Dermis microvascular lymphatic vessel endothelial cell (primary cell): ENCODE measurements at places on chromosomes 7 and 10.
A peak's percentile ranks its signal among the peaks of the same experiment; 100 is the strongest.

DNA sequence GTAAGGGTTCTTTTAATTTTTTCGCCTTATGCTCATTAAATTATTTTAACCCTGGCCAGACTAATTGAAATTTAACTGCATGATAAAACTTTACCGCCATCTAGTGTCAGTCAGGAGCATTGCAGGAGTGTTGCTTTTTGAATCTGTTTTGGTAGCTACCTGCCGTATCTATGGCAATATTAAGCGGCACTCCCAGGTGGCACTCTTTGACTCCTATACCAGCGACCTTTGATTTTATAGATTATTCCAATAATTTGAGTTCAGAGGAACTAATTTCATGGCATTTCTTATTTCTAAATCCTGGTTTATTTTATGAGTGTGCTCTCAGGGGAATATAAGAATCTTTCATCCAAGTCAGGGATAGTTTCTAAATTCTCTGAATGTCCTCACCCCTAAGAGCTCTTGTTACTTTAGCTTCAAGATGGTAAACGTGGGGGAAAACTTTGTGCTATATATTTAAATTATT lies 198.9 kb downstream of the REEP3 start:
- DNase-seq, result peak; percentile 56

GRCh38 chr7:151678227-151678604 lies 158.5 kb upstream of the RHEB start:
- DNase-seq, result no peak

- no peak for DNase-seq
These were observed 9.6 kb downstream of the GSTK1 start for GRCh38 chr7:143272871-143273270.

DNA sequence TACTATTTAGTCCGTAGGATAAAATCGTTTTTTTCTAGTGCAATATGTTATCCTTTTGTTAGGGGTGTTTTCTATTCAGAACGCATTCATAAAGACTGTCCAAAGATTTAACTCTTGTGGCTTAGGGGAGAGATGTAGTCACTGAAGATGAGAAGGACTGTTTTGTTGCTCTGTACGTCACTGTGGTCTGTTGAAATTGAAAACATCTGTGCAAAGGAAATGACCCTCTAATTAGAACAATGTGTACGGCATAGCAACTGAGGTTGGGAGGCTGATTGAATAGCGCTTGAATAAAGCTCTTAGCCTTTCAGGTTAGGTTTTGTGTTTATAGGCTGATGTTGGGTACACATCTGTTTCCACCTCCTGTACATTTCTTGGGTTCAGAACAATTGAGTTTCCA lies 453.4 kb upstream of the AKR1E2 start:
- peak; percentile 100 for DNase-seq

DNA sequence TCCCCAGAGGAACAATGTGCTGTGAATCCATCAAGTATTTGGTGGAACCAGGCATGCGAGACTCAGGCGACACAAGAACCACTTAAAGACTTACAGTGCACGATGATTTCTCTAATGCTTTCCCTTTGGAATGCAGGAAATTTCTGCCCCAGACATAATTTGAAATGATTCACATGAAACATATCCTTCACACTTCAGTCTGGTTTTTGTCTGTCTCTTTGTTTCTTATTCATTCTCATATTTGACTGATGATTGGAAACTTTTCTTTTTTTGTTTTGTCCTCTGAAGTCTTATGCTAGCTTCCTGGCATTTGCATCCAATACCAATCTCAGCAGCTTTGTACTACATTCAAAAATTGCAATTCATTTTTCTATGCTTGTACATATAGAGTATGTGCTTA lies 502.8 kb downstream of the PHTF2 start:
- DNase-seq, result no peak

DNA sequence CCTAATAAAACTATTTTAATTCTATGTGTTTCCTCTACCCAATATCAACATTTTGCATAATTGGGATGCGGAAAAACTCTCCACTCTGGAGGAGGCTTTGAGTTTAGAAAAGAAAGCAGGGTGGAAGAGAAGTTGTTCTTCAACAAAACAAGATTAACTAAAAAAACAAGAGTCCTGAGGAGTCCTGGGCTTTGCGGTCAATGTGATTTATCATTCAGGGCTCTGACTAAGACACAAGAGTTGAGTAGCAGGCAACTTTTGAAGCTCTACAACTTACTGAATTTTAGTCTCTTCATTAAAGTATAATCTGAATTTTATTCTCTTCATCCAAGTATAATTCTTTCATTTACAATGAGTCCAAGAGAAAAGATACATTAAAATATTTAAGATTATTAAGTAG lies 18.3 kb upstream of the TMEM26 start:
- no peak for DNase-seq

GRCh38 chr7:40297741-40298311 lies 163.0 kb downstream of the SUGCT start:
- DNase-seq, result peak; percentile 37

DNA sequence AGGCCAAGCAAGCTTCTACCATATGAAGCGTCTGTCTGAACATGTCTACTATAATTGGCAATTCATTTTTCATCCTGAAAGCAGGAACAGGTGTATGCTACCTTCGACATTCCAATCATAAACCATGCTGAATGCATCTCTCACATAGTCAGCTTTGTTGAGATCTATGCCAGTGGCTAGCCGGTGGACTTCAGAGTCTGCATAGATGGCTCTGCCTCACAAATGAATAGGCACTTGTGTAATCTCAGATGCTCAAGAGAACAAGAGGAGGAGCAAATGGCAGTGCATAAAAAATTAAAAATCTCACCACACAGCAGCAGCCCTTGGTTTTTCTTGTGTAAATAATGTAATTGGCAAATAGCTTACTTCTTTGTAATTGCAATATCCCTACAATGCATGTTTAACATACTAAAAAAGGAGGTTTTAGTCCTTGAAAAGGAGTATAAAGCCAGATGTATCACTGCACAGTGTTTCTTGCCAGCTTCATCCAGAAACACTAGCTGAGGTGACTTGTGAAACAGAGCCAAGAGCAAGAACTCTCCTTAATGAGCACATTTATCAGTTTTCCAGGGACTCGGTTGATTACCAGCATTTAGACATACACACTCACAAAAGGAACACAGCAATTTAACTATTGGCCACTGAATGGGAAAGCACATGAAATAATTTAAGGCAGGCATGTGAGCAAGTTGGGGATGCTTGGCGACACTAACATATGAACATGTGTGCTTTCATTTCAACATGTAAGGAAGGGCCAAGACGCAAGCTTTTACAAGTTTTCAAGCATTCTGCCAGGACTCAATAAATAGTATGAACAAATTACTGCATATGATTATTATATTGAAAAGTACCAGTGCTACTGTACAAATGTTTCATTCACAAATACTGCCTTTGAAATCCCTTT lies 249.9 kb upstream of the PLXNA4 start:
- no peak for DNase-seq

- DNase-seq, result no peak
These were observed 10.1 kb downstream of the NUDT1 start for GRCh38 chr7:2251841-2252771.

DNA sequence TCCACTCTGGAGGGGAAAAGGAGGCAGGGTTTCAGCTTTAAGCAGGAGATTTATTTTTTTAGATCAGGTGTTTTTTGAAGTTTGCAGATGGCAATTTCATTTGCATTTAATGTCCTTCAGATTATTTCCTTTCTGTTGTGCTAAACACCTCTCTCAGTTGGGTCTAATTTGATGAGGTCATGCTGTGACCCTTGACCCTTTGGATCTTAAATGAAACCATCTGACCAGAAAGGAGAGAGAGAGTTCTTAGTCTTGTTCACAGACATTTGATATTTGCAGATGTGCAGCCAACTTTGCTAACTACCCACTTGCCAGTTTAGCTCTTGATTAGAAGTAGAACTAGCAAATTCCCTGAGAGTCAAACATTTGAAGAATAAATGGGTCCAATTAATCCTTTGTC lies 101.5 kb upstream of the RAB11FIP2 start:
- DNase-seq, result no peak

- peak; percentile 30 for DNase-seq
These were observed 795.9 kb upstream of the IGFBP3 start for GRCh38 chr7:46716926-46717325.

GRCh38 chr7:107972941-107973376 lies 30.0 kb downstream of the LAMB1 start:
- DNase-seq, result no peak

GRCh38 chr10:117689566-117689965 lies 147.0 kb downstream of the EMX2 start:
- no peak for DNase-seq

GRCh38 chr10:129883626-129884397 lies 80.3 kb downstream of the EBF3 start:
- no peak for DNase-seq

GRCh38 chr7:113730309-113730955 lies 188.4 kb downstream of the PPP1R3A start:
- no peak for DNase-seq

DNA sequence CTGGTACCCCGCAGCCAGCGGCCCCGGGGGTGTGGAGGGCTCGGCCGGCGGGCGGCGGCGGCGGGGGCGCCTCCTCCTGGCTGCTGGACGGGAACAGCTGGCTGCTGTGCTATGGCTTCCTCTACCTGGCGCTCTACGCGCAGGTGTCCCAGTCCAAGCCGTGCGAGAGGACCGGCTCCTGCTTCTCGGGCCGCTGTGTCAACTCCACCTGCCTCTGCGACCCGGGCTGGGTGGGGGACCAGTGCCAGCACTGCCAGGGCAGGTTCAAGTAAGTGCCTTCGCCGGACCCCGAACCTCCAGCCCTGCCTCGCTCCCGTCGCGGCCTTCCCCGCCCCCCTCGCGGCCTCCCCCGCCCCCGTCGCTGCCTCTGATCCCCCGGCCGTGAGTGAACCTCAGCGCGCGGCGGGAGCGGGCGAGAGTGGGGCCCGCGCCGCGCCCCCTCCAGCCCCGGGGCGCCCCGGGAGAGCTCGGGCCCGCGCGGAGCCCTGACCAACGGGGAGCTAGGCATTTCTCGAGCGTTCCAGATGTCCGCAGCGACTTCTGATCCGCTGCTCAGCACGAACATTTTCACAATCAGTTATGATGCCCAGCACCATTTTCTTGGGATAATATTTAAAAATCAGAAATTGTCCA lies 727 bp downstream of the ATRNL1 start:
- DNase-seq, result peak; percentile 3

- no peak for DNase-seq
These were observed 300.0 kb upstream of the C7orf33 start for GRCh38 chr7:148290538-148290937.
